NCI-H446 (cell line): ENCODE measurements at places on chromosomes 11 and 22.
A peak's percentile ranks its signal among the peaks of the same experiment; 100 is the strongest.

GRCh38 chr11:43923406-43924111 is 18.9 kb upstream of the C11orf96 start:
- DNase-seq, result no peak

- no peak for DNase-seq
These were observed 5.9 kb upstream of the ADORA2A start for GRCh38 chr22:24421428-24421931.

DNA sequence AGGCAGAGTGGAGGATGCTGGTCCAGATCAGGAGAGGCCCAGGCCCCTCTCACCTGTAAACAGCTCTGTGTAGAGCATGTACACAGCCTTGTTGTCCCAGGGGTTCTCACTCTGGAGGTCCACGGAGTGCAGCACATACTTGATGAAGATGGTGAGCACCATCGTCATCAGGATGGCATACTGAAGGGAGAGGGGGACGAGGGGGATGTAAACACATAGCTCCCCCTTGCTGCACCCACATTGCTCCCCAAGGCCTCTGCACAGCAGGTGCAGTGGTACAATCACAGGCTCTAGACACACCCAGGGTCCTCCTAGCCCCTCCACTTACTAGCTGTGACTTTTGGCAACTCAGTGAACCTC is 2.9 kb downstream of the SYVN1 start:
- no peak for DNase-seq

DNA sequence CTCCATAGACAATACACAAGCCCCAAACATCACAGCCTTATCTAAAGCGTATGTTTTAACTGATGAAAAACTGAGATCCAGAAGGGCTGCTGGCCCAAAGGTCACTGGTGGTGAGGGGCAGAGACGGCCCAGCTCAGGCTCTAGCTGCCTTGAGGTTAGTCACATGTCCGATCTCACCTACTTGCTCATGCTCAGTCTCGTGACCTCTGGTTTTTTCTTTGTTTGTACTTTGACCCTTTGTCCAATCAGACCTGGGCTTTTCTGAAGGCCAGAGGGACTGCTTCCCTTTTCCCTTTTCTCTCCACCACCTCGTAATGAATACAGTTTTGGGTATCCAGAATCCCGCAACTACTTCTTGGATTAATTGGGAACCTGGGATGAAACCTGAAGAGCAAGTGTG is 28.6 kb downstream of the MMP20 start:
- no peak for DNase-seq

DNA sequence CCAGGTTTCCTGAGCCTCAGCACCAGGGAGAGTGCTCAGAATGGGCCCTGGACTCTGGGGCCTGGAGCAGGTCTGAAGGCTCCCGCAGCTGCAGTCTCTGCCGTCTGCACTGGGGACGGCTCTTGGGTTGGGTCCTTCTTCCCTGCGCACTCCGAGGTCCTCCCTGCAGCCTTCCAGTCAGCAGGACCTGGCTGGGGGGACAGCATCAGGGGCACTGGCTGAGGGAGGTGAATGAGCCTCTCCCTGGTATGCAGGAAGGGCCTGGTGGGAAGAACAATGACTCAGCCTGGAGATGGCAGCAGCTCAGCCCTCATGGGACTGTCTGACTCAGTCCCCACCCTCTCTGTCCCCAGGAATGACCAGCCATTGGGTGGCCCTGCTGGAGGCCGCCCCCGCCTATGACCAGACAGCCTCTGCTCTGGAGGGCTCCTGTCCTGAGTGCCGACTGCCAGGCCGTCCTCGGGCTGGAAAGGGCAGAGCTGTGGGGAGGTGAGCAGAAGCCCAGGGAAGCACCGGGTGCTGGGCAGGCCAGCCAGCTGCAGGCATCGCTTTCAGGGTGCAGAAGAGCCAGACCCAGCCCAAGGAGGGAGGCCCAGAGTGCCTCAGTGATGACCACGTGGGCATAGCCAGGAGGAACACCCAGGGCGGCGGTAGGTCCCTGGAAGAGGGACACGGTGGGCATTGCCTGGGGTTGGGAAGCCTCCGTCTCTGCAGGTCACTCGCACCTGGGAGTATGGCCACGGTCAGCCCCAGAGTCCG is 455.0 kb downstream of the BRD1 start:
- DNase-seq, result no peak

DNA sequence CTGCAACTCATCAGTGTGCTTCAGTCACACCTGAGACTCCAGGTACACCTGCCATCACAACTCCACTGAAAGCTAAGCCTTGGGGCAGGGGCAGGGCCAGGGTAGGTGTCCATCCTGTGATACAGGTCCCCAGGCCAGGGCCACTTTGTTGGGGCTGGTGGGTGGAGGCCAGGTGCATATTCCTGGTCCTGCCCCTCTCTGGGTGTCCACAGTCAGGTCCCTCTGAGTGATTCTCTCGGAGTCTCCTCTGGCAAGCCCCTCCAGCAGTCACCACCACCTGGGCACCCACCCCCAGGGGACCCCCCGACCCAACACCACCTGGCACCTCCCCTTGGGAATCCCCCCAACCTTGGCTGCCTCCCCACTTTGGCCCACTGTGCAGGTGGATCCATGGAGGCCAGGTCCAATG is 9.5 kb upstream of the ACR start:
- no peak for DNase-seq

- no peak for DNase-seq
These were observed 52.4 kb downstream of the PACSIN2 start for GRCh38 chr22:42962295-42963230.

GRCh38 chr11:133793271-133794035 is 51.9 kb downstream of the SPATA19 start:
- no peak for DNase-seq

GRCh38 chr11:125943661-125944349 is 2.0 kb upstream of the VSIG10L2 start:
- DNase-seq, result no peak

DNA sequence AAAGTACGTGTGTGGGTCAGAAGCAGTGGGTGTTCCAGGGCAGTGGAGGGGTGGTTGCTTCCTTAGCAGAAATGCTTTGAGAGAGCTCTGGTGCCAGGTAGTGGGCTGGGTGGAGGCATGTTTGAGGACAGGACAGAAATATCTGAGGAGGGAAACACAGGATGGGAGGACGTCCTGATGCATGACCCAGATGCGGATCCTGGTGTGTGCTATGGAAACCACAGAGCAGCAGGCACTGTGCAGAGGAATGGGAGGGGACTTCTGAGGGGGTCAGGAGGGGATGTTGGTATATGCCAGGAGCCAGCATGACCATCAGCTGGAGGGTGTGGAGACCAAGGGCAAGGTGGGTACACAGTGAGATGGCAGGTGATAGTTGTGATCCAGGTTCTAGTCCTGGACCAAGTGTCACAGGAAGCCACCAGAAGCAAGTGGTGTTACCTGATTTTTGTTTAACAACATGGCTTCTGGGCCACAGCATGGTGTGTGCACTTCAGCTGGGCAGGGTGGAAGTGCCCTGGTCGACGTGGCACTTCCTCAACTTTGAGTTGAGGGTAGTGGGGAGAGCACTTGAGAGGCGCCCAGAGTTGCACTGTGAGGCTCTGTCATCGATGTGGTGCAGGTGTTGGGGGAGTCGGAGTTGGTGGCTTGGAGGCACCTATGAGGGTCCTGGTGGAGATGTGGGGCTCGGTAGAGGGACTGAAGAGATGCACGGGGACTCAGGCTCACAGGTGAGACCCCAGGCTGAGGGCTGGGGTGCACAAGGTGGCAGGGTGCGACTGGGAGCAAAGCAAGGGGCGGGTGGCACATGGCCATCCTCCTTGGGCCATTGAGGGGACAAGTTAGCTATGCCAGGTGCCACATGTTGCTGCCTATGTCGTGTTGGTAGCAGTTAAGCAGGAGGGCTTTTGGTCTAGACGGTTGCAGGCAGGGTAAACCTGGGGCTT is 7.5 kb downstream of the DGCR8 start:
- DNase-seq, result no peak

- no peak for DNase-seq
These were observed 65.1 kb upstream of the PPARA start for GRCh38 chr22:46084943-46085827.

- DNase-seq, result no peak
These were observed 604.1 kb upstream of the ANO5 start for GRCh38 chr11:21588754-21589153.

- DNase-seq, result no peak
These were observed 303.1 kb upstream of the MPPED2 start for GRCh38 chr11:30889143-30889794.

DNA sequence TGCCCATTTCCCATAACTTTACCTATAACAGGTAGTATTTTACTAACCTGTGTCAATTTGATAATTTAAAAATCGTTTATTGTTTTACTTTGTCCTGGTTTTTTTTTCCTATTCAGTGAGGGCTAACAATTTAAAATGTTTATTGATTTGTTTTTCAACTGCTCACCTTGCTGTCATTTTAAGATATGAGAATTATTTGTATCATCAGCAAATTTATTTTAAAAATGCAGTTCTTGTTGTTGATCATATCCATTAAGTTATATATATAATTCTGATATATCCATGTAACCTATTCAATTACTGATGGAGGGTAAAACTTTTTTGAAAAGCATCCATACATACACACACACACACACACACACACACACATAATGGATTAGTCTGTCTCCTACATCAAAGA is 24.8 kb downstream of the RRAS2 start:
- DNase-seq, result no peak

DNA sequence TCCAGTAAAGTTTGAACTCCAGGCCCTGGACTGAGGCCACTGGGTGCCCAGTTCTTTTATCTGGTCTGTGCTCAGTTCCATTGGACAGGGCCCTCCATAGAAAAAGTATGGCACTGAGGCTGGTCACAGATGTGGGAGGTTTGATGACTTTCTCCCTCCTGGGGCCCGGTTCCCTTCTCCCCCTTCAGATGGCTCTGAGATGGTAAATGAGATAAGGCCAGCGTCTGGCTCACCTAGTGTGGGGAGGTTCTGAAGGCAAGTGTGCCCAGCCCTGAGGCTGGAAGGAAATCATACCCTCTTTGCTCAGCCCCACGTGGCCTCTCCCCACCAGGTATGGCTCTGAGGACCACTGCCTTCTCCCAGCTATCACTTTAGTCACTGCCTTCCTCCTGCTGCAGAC is 1.5 kb upstream of the CLDN5 start:
- DNase-seq, result no peak

- DNase-seq, result no peak
These were observed 21.9 kb upstream of the CACNG2 start for GRCh38 chr22:36725366-36726006.

DNA sequence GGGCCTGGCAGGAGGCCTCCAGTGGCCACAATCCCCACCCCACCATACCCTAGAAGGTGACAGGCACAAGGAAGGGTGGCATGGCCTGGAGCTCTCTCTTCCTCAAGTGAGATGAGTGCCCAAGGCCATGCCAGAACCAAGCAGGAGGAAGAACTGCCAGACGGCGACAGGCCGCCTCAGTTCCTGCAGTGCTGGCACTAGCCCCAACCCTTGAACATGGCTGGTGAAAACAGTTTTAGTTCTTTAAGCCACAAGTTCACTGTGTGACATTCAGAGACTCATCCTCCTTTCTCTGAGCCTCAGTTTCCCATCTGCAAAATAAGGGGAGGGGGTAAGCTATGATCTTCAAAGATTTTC is 9.8 kb downstream of the CHRDL2 start:
- DNase-seq, result no peak

GRCh38 chr22:19337137-19337536 is 45.6 kb upstream of the CLTCL1 start:
- no peak for DNase-seq

GRCh38 chr22:30636226-30637077 is 871 bp downstream of the SLC35E4 start:
- DNase-seq, result no peak

DNA sequence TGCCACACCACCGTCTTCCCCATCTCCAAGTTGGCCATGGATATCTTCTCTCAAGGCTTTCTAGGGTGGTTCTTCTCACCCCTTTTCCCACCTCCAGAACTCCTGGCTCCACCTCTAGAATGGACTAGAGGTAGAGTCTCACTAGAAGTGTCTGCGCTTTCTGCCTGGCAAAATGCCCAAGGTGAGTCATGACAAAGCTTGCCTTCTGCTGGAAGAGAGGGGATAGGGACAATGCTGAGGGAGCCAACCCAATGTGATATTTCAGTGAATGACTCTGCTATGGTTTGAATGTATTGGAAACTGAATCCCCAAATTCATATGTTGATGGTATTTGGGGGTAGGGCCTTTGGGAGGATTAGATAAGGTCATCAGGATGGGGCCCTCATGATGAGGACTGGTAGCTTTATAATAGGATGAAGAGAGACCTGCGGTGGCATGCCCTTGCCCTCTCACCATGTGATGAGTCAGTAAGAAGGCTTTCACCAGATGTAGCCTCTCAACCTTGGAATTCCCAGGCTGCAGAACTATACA is 4.1 kb upstream of the CD82 start:
- DNase-seq, result peak; percentile 45

DNA sequence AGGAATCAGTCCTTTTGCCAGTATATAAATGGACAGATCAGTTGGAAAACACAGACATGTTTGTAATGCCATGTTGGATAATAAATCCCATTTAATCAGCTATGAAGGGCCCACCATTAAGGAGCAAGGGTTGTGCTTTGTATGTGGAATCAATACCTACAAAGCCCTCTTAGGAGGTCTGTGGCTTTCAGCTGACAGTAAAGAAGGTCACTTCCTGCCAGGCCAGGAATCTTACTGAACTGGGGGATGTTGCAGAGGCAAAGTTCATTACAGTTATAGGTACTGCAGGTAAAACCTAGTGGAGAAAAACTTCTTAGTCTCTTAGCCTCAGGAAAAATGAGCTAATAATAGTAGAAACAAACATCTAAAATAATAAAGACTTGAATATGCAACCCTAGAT is 129.5 kb downstream of the FAM76B start:
- no peak for DNase-seq

DNA sequence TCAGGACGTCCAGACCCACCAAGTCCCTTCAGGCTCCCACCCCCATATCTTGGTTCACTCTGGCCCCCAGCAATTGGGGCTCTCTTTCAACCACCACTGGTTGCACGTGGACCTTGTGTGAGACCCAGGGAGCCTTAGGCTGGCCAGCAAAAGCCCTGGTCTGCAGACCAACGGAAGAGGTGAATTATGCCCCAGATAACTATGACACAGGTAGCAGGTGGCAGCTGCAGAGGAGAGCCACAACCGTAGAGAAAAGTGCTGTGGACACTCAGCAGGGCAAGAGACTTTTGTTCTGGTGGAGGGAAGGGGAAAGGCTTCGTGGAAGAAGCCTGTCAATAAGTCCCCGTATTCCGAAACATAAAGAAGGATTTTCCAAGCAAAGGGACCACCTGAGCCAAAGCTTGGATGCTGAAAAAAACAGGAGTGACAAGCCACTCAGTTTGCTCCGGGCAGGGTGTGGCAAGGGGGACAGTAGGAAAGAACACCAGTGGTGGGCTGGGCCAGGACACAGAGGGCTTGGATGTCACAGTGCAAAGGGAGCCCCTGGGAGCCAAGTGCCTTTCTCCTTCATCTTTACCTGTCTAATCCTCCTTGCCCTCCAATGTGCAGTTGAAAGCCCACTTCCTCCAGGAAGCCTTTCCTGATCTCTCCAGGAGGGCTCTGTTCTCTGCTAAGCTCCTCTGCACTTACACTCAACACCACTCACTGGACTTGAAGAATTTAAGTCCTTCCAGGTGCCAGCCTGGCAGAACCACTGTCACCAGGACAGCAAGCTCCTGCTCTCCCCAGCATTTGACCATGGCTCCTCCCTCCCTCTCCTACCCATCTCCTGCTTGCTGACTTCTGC is 264.7 kb downstream of the BUD13 start:
- no peak for DNase-seq

GRCh38 chr11:80815752-80816453 is 1375.1 kb upstream of the TENM4 start:
- DNase-seq, result no peak

GRCh38 chr11:105609341-105609781 is 512 bp upstream of the GRIA4 start:
- DNase-seq, result peak; percentile 25
